ENCODE measurements at places on chromosomes 6 and 20. TPM values are rescaled to one million over a fixed set of nuclear protein-coding genes. Genes with fewer than 3 reads are reported as not detected.

DNA sequence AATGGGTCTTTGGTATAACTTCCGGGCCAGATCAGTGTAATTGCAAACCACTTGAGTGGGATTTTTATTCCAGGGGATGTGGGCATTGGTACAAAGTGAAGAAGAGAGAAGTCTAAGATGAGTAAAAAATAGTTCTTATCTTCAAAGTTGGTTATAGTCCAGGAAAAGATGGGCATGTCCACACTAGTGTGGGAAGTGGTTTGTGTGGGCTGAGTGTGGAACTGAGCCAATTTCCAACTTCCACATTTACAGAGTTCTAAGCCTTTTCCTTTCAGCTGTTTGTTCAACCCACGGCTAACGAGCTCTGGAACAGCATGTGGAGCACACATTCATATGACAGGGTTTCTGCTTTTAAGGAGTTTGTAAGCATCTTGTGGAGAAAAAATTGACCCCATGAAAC is 72.3 kb upstream of the IFNGR1 start:
- H3K27me3 ChIP-seq: no peaks in the 10 kb centered on the region
- no peak for DNase-seq
- no peaks in the 10 kb centered on the region for H3K36me3 ChIP-seq

DNA sequence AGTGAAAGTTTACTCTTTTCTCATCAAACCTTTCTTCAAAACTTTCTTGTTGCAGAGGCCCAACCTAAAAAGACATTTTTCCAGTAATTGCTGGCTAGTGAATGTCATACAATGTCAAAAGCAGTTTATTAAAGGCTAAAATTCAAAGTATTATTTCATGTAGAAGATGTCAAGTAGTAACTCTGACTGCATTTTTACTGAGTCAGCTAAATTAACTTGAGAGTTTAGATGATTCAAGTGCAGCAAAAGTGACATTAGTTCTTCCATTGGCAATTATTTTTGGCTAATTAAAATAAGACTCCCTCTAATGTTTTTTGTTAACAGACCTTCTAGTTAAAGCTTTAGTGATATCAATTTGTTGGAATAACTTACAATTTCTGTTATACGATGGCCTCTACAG is 1438.5 kb downstream of the GRIK2 start:
- H3K27me3 ChIP-seq: no peaks in the 10 kb centered on the region
- no peak overlapping the region for H3K4me3 ChIP-seq
- H3K27ac ChIP-seq: no peak overlapping the region
- 0 out of 2 replicates have a peak, but pooled peaks cover 3% of the 10 kb centered on the region for H3K4me1 ChIP-seq

DNA sequence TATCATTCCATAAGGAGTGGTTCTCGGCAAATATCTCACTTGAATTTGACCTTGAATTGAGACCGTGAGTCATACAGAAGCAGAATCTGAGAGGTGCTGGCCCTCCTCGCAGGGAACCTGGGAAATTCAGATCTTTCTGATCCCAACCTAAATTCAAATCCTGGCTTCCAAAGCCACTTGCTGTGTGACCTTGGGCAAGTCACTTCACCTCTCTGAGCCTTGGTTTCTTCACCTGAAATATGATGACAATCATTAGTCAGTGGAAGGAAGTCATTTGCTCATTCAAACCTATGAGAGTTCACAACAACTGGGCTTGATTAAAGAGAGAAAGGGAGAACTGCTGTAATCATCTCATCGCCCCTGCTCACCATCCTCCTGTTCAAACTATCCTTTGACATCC is 7.2 kb downstream of the BPIFA3 start:
- no peak overlapping the region for H3K4me3 ChIP-seq
- H3K36me3 ChIP-seq: no peaks in the 10 kb centered on the region
- DNase-seq: no peak
- H3K27me3 ChIP-seq: no peaks in the 10 kb centered on the region

DNA sequence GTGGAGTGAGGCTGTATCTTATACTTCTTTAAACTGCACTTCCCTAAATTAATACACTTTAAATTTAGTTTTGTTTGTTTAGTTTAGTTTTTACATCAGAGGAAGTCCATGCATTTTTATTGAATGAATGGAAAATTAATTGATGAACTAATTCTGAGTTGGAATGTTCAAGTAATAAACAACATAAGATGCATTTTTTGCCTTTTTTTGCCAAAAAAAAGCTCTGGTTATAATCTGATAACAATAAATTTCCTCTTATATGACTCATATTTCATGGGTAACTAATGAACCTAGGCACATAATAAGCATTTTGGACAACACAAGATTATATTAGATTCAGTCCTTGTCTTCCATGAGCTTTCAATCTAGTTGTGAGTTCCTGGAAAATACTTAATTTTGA is 323.1 kb downstream of the CENPW start:
- H3K27ac ChIP-seq: no peak overlapping the region
- DNase-seq: no peak
- H3K27me3 ChIP-seq: no peaks in the 10 kb centered on the region
- no peaks in the 10 kb centered on the region for H3K36me3 ChIP-seq
- no peak overlapping the region for H3K4me3 ChIP-seq

GRCh38 chr6:89997456-89998445 is 103.5 kb downstream of the GJA10 start:
- no peak for DNase-seq
- no peaks in the 10 kb centered on the region for H3K27me3 ChIP-seq
- H3K27ac ChIP-seq: no peak overlapping the region
- H3K4me3 ChIP-seq: no peak overlapping the region
- no peaks in the 10 kb centered on the region for H3K4me1 ChIP-seq

- H3K27ac ChIP-seq: peak overlapping the region; percentile 89
- peak; percentile 40 for DNase-seq
- peaks cover 4% of the 10 kb centered on the region for H3K36me3 ChIP-seq
- H3K4me3 ChIP-seq: peak overlapping the region; percentile 51
- H3K27me3 ChIP-seq: no peaks in the 10 kb centered on the region
Observed at GRCh38 chr20:19975901-19976300, 41.3 kb upstream of the NAA20 start.

DNA sequence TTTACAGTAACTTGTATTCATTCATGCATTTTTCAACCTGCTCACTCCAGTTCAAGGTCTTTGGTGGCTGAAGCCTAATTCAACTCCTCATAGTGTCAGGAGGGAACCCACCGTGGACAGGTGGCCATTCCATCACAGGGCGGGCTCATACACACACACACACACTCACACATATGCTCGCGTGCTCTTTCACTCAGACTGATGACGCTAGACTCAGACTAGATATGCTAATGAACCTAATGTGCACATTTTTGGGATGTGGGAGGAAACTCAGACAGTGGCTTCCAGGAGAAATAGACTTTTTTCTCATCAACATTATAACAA is 56.7 kb downstream of the TRIM27 start:
- peak overlapping the region; percentile 92 for H3K27ac ChIP-seq
- H3K4me1 ChIP-seq: peaks cover 11% of the 10 kb centered on the region
- H3K4me3 ChIP-seq: peak overlapping the region; percentile 83
- DNase-seq: peak; percentile 64
- H3K27me3 ChIP-seq: no peaks in the 10 kb centered on the region
- H3K36me3 ChIP-seq: no peaks in the 10 kb centered on the region

DNA sequence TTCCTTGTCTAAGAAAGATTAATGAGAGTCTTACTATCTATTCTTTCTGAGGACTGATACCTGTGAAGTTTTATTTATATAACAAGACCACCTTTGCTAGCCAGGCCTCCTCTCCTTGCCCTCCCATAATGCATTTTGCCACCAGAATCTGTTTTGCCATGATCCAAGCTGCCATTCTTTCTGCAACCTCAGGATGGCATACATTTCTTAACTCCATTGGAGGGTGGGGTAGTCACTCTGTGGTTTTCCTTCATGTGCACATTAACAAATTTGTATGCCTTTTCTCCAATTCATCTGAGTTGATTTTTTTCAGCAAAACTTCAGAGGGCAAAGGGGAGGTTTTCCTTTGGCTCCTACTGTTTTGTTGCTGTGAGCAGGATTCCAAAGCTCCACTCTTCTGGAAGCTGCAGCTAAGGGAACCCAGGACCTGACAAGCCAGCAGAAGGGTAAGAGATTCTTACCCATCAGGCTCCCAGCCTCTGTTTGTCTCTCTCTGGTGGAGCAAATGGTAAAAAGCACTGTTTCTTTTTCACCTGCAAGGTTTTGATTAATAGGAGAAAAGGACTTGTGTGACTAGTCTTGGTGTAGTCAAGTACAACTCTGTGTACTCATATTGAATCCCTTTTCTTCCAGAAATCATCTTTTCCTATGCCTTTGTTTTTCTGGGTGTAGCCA is 26.2 kb upstream of the ENPP4 start:
- no peaks in the 10 kb centered on the region for H3K27me3 ChIP-seq
- no peaks in the 10 kb centered on the region for H3K4me1 ChIP-seq
- H3K4me3 ChIP-seq: no peak overlapping the region
- no peak for DNase-seq

Gene IL17F
- not detected for total RNA-seq

Gene SSTR4
- not detected for total RNA-seq

Gene TTI1
- 59.2 TPM for total RNA-seq

Gene STMND1
- total RNA-seq: not detected

Gene POU5F1
- not detected for total RNA-seq

Gene NMBR
- not detected for total RNA-seq

Gene VTA1
- total RNA-seq: 51.1 TPM

Gene EPHA7
- not detected for total RNA-seq

Gene NT5E
- total RNA-seq: 1.5 TPM
